NCI-H1694 (cell line): ENCODE measurements at places on chromosomes 2 and 18.

DNA sequence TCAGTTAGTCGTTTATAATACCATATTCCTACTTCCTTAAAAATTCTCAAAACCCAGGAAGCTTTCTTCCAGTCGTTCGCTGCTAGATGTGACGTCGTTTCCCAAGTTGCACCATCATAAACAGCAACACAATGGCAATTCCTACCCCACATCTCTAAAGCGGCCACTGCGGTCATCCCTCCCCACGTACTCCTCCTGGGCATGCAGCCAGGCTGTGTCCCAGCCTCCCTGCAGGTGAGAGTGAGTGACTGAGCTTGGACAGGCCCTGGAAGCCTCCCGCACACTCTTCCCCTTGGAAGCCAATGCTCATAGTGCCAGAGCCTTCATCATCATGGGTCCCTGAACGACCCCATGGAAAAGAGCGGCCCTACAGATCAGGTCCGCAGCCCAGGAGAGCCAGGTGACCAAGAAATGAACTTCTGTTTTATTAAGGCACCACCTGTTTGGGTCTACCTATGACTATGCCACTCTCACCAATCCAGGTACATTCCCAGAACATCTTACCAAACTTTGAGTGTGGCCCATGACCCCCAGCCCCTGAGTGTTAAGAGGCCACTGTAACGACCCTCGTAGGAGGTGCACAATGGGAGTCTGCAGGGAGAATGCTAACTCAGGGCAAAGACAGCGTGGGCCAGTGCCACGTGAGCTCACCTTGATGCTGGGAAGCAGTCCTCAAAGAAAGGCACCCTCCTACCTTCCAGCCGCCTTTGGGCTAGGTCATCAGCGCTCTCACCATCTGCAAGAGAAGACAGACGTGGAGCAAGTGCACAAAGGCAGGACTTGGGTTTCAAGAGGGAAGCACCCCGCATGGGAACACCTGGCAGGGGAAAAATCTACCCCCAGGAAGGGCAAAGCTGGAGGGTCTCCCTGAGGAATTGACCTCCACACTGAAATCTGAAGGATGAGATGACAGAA lies 74.7 kb upstream of the RAB6C start:
- no peak for DNase-seq

- DNase-seq, result no peak
These were observed 257.1 kb upstream of the SPOPL start for GRCh38 chr2:138244501-138244925.

DNA sequence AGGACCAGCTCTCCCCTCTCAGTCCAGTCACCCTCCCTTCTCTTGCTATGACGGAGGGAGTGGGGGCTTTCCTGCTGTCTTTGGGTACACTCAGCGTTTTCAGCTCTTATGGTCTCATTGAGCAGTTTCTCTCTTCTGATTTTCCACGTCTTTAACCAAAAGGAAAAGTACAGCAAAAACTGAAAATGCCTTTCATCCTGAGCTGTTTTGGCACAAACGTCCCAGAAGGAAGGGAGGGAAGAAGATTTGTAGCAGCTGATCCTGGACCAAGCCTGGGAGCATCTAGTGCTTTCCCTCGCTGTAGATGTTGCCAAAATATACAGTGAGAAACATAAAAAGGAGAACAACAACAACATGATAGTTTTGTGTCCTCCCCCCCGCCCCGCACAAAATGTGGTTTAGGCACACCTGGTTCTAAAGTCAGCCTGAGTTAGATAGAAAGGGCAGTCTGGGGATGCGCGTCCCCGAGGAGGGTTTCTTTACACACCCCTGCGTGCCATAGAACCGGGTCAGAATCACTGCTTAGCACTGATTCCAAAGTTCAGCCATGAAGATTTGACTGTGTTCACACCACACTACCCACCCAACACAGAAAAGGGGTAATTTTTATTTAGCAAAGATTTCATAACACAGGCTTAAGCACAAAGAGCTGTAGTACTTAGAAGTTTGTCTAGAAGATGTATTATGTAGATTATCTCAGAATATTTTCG lies 53.4 kb downstream of the SLC40A1 start:
- DNase-seq, result no peak

- peak; percentile 83 for DNase-seq
These were observed 151.6 kb downstream of the DTNB start for GRCh38 chr2:25521665-25522387.

- no peak for DNase-seq
These were observed 32.1 kb downstream of the HK2 start for GRCh38 chr2:74865770-74866674.

DNA sequence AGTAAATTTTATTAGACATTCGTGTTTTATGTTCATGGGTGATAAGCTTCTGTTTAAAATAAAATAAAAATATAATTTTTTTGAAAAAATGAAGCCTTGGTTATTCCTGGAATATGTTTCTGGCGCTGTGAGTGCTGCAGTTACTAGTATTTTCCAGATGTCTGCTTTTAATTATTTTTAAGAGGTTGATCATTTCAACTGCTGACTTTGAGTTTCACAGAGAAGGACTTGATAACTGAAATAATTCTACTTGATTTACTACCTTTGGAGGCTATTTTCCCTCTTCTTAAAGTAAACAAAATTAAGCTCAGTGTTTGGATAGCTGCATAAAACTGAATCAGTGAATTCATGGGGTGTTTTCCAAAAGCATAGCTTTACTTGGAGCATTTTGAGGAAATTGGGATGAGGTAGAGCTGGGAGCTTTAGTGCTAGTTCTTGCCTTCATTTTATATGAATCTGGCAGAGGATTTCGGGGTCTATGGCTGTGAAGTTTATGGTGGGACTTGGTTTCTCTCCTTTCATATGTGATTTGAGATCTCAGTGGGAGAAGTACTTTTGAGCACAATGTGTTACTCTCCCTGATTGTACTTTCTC lies 666.5 kb downstream of the DCDC2C start:
- DNase-seq, result no peak

DNA sequence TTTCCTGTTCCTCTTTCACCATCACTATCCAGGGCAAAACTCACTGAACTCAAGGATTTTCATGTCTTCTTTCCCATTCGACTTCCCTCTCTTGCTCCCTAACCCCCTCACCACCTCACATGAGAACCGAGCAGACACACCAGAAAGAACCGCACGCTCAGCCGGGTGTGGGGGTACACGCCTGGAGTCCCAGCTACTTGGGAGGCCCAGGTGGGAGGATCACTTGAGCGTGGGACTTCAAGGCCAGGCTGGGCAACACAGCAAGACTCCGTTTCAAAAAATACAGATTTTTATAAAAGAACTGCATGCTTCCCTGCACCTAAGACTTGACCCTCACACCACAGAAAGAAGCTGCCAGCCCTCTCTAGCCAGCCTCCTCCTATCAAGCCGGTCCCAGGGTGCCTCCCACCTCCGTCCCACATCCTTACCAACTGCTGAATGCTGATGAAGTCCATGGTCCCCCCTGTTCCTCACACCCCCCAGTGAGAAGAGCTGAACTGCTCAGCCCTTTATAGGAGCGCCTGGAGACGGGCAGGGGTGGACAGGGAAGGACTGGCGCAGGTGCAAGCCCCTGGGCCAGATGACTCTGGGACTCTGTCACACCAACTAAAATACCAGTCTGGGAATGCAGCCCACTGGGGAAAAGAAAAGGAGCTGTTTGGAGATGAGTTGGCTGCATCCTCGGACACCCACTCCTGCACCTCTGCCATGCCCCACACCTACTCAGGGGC lies at the start of gene ANKRD23:
ANKRD23 (minus strand) TSS at position 484 of the 731 bp plus-strand sequence; CDS start at position 455, 29 bp downstream.
- DNase-seq, result no peak

DNA sequence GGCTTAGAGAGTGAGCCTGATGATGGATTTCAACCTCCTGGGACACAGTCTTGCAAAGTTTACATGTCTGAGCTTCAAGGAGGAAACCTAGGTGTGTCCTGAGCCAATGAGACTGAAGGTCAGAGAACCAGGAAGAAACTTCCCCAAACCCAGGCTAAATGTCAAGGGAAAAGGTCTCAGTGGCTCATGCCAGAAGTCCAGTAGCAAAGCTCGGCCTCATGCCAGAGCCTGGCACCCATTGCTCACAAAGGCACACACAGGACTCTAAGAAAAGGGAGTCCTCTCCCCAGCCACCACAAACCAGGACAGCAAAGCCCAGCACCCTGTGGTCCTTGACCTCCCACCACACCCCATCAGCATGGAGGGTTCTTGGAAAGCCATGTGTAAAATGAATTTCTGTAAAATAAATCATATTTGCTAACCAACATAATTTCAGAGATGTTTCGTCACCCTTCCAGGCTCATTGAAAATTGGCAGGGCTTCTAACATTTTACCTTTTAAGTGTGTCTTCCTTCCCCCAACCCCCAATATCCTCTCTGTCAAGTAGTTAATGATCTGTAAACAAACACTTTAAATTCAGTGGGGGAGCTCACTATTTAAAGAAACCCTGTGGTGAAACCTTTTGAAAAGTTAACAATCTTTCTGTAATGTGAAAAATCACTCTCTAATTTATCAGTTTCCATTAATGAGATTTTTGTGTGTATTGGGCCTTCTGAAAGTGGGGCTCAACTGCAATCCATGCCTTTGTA lies 77.1 kb downstream of the BCL11A start:
- no peak for DNase-seq

GRCh38 chr2:150585221-150585971 lies 97.9 kb upstream of the RND3 start:
- DNase-seq, result no peak

DNA sequence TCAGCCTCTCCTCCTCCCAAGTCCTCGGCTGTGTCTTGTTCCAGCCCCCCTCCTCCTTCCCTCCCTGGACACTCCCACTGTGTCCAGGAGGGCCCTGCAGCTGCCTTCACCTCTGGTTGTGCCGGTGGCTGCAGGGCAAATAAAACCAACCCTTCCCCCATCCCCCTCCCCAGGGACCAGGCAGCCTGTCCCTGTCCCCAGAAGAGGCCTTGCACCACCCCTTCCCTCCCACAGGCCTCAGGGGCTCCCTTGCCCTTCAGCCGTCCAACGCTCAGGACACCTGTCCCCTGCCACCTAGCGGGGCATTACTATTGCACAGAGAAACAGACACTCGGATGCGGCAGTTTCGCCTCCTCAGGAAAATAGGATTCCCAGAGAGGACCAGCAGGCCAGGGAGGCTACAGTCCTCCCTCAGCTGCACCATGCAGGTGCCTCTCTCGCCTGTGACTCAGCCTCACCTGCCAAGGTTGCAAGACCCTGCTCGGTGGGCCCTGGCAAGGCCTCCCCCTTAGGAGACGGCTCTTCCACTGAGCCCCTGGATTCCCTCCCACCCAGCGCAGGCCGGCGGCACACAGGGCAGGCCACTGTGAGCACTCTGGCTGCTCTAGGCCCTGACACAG lies 5.5 kb upstream of the GPC1 start:
- DNase-seq, result no peak

DNA sequence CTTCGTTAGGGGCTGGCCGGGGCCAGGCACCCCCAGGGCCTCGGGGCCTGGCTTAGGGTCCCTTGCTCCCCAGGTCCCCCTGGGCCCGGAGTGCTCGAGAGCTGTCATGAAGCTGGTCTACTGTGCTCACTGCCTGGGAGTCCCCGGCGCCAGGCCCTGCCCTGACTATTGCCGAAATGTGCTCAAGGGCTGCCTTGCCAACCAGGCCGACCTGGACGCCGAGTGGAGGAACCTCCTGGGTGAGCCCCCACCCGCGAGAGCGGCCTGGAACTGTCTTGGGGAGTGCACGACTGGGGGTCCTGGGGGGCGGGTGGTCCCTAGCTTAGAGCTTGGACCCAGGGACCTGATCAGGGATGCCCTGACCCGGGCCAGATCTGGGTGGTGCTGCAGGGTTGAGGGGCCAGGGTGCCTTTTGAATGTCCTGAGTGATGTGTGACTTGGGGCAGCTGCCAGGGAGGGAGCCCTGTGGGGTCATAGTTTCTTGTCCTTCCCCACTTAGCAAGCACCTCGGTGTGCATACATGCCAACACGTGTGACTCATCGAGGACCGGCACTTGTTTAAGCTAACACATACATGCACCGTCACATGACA lies 27.9 kb downstream of the GPC1 start:
- DNase-seq, result no peak

- no peak for DNase-seq
These were observed 4.0 kb upstream of the SLC3A1 start for GRCh38 chr2:44271296-44271695.
